ENCODE measurements at places on chromosomes 2 and 18.

DNA sequence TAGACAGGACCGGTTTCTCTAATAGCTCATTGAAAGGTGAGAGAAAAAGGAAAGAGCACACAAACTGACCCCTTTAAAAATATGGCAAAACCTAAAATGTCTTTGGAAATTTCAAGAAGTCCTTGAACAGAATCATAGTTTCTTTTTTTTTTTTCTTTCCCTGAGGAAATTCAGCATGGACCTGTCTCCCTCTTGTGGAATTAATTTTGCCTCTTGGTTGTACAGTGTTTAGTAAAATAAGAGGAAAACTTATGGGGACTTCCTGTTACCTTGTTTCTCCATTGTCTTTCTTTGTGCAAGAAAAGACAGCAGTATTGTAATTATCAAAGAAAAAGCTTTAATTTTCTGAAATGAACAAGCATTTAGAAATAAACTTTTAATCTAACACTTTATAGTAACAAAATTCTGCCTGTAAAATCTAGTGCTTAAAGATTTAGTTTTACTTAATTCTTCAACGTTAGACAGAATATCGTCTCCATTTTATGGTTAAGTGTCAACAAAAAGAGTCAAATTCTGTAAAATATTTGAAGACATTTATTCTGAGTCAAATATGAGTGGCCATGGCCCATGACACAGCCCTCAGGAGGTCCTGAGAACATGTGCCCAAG is 176.3 kb upstream of the NABP1 start:
- DNase-seq, result peak; percentile 84

GRCh38 chr18:48152549-48152948 is 222.1 kb upstream of the SMAD2 start:
- no peak for DNase-seq

GRCh38 chr2:119225926-119226325 is 2.3 kb downstream of the STEAP3 start:
- no peak for DNase-seq

DNA sequence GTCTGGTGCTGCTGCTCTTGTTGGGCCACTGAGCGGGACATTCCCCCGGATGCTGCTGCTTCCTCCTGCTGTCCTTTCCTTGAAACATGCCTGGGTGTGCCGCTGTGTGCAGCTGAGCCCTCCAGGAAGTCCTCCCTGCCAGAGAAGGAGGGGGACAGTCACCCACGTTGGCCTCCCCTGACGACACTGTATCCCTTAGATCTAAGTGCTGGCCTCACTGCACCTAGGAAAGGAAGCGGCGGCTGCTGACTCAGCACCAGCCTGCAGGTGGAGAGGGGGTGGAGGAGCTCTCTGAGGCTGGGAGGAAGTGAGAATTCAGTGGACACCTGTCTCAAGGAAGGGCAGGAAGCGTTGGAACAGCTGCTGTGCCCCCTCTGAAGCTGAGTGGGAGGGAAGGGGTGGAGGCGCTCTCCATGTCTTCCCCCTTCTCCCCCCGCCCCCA is 239.8 kb downstream of the HAUS1 start:
- no peak for DNase-seq

GRCh38 chr2:19124135-19124534 is 234.3 kb downstream of the OSR1 start:
- peak; percentile 74 for DNase-seq

DNA sequence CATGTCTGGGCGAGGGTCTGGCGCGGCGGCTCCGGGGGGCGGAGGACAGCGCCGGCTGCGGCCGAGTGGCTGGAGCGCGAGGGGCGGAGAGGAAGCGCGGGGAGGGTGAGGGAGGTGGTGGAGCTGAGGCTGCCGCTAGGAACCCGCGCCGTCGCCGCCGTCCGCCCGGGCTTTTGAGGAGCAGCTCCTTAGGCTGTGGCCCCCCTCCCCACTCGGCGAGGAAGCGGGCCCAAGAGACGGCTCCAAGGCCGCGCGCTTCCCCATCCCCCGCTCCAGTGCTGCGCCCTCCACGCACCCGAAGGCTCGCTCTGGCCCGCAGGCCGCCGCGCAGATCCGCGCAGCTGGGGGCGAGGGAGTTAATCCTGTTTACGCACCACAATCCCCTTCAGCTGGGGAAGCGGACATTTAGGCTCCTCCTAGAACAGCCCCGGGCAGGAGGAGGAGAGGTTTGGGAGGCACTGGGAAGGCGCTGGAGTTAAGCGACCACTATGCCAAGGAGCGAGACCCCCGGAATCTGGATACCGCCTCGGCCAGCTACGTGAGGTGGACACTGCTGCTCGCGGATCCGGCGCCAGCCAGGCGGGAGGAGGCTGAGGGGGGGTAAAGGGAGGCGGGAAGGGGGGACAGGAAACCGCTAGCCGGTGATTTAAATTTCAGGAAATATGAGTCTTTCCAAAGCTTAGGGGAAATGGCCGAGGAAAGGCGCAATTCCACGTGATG is at the start of gene CNRIP1:
TSS of gene CNRIP1 (minus strand) at position 552 of the 720 bp plus-strand sequence. CDS start at position 3, 549 bp downstream.
- peak; percentile 90 for DNase-seq

DNA sequence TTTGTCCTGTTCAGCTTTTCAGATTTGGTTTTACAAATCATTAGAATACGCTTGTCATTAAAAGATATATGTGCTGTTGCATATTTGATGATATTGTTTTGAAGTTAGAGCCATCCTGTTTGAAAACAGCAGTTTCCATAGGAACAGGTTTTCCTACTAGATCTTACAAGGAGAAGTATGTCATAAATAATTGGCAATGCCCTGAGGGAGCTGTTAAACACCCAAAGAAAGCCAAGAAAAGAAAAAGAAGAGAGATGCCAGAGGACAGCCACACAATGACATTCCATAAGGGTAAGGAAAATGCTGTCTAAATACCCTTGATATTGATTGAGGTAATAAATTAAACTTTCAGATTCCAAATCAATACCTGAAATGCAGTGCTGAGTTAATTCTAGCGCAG is 392.2 kb upstream of the CRIM1 start:
- no peak for DNase-seq

- no peak for DNase-seq
Measured at GRCh38 chr2:223040527-223040926, 11.5 kb upstream of the KCNE4 start.

- peak; percentile 61 for DNase-seq
Measured at GRCh38 chr18:72866901-72867745, 664 bp downstream of the NETO1 start.

- DNase-seq, result peak; percentile 16
Measured at GRCh38 chr2:147045113-147045512, 799.7 kb upstream of the ACVR2A start.

- DNase-seq, result no peak
Measured at GRCh38 chr2:238267884-238268680, 20.3 kb downstream of the PER2 start.

- no peak for DNase-seq
Measured at GRCh38 chr2:233674995-233675394, 3.3 kb downstream of the UGT1A9 start.

DNA sequence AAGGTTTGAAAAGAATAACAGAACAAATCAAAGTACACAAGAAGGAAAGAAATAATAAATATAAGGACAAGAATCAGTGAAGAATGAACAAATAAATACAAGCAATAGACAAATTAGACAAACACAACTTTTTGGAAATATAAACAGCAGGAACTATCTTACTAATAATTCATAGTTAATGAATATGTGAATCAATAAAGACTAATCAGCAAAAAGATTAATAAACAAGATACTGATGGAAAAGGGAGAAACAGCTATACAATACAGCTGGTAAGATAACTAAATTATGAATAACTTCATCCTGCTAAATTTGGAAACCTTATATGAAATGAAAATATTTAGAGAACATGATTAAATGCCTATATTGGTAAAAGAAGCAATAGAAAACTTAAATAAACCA is 193.6 kb upstream of the SPRED2 start:
- DNase-seq, result no peak

- no peak for DNase-seq
Measured at GRCh38 chr2:212726403-212726802, 187.8 kb upstream of the ERBB4 start.

GRCh38 chr2:195639959-195640358 is 17.1 kb upstream of the SLC39A10 start:
- no peak for DNase-seq

DNA sequence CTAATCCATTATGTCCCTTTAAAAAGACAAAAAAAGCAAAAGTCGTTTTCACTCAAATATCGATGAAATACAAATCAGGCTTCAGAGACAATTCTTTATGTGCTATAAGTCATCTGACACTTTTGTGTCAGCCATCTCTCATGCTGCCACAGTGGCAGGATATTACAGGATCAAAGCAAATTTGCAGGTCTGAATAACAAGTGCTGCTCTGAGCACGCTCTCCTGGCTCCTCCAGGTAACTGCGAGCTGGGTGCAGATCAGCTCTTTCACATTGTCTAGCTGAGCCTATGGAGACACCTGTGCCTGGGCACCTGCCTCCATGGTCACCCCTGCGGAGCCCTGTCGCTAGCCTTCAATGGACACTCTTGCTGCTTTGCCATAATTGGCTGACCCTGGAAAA is 250.2 kb upstream of the RAB12 start:
- no peak for DNase-seq

DNA sequence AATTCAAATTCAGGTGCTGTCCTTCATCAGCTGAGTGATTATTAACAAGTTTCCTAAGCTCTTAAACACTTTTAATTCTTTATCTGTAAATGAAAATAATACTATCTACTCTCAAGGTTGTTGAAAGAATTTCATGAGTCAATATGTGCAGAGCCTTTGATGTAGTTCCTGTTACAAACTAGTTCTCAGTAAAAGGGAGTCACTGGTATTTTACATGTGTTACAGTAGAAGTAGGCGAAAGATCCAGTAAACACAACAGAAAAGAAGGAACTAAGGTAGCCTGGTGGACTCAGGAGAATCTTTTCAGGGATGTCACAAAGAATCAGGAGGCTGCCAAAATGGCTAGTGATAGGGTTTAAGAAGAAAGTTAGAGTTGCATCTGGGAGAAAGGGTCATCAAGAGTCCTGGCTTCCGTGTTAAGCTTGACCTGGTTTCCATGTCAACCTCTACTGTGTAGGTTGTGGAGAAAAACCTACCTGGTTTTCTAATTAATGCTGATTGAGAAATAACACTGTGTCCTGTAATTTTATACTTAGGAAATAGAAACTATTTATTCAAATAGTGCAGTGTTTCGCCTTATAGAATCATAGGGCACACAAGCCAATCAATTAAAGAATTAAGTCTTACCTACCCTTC is 58.3 kb upstream of the TRIB2 start:
- no peak for DNase-seq

- DNase-seq, result no peak
Measured at GRCh38 chr2:86675511-86676015, 44.5 kb upstream of the RMND5A start.

DNA sequence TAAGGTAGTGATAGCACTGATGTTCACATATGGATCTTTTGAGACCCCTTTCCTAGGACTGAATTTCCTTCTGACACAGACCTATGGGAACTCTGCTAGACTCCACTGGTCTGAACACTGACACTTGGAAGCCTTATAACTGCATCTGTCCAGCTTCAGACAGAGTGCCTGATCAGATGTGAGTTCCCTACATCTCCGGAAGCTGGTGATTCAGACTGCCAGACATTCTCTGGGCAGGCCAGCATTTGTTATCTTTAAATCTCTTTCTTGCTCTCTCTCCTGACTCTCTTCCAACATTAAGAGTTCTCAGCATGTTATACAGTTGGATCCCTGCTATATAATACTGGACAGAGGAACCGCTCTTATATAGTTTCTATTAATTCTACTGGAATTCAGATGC is 408.5 kb downstream of the ZEB2 start:
- DNase-seq, result peak; percentile 89

DNA sequence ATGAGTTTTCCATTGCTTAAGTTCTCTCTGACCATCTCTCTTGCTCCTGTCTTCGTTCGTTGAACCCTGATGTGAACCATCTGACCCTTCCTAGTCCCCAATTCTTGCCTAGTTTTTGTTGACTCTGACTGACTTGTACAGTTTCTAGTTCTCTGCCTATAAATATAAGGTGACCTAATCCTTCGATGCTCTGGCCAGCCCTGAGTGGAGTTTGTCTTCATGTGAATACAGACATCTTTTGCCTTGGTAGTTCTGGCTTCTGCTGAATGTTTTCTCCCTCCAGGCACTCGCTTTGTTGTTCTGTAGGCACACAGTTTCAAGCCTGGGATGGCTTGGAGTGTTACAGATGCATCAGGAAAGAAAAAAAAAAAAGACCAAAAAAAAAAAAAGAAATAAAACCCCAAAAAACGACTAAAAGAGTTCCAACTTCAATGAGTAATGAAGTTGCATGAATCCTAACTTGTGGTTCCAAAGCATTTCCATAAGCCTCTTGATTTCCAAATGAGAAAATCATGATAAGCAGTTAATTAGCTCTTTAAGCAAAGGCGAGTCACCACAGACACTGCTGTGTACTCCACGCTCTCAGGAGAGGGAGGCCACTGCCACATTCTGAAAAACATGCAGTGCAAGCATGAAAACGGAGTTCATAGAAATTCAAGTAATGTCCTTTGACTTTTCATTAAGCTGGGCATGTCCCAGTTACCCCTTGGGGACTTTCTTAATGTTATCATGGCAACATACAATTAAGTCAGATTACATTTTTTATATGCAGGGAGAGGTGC is 165.2 kb downstream of the TDRD15 start:
- no peak for DNase-seq

DNA sequence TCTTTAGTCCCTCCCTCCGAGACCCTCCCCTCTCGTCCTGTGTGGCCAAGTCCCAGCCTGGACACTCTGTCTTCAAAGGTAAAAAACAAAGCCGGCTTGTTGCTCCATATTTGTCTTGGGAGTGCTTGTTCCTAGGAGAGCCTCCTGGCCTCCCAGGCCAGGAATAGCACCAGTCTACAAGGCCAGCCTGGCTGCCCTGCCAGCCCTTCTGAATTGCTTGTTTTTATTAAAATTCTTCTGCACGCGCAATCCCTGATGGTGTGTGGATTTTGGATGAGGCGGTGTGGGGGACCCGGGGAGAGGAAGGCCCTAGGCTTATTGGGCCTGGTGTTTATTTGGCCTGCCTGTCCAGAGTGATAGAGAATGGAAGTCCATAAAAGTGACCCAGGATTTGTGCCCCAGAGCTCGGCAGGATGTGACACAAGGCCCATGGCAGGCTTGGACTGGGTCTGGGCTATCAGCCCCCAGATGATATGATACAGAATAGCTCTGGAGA is 297.3 kb downstream of the CYP26B1 start:
- DNase-seq, result no peak

GRCh38 chr18:8615397-8616027 is 6.3 kb downstream of the RAB12 start:
- DNase-seq, result peak; percentile 94
